ENCODE measurements at places on chromosomes 13 and 19. TPM values are rescaled to one million over a fixed set of nuclear protein-coding genes. Genes with fewer than 3 reads are reported as not detected.

DNA sequence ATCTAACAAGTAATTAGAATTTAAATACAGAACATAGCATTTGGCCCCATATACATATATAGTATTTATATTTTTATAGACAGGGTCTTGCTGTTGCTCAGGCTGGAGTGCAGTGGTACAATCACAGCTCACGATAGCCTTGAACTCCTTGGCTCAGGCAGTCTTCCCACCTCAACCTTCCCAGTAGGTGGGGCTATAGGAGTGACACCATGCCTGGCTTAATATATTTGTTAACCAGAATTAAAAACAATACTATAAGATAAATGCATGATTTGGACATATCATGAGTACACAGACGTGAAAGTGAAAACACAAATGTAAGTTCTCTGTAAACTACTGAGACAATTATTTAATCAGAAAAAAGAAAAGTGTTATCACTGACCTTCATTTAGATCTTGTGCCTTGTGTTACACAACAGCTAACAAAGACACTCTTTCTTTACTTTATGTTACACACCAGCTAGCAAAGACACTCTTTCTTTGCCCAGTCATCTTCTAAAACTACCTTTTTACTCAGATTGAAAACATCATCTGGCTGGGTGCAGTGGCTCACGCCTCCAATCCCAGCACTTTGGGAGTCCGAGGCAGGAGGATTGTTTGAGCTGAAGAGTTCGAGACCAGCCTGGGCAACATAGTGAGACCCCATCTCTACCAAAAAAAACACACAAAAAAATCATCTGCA lies 22.6 kb downstream of the CARS2 start:
- DNase-seq: no peak

The MEIS3 gene
- 21.2 TPM for polyA plus RNA-seq

DNA sequence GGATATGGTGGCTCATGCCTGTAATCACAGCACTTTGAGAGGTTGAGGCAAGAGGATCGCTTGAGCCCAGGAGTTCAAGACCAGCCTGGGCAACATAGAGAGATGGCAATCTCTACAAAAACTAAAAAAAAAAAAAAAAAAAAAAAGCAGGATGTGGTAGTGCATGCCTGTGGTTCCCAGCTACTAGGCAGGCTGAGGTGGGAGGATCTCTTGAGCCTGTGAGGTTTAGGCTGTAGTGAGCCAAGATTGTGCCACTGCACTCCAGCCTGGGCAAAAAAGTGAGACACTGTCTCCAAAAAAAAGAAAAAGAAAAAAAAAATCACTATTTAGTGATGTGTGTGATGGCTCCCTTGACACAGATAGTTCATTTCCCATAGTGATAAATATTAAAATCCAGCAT lies 365.0 kb upstream of the NBEA start:
- DNase-seq: no peak

The ZNF780A gene
- 20.6 TPM for polyA plus RNA-seq

The ZNF415 gene
- 27.3 TPM for polyA plus RNA-seq

The DACT3 gene
- 24.5 TPM for polyA plus RNA-seq

DNA sequence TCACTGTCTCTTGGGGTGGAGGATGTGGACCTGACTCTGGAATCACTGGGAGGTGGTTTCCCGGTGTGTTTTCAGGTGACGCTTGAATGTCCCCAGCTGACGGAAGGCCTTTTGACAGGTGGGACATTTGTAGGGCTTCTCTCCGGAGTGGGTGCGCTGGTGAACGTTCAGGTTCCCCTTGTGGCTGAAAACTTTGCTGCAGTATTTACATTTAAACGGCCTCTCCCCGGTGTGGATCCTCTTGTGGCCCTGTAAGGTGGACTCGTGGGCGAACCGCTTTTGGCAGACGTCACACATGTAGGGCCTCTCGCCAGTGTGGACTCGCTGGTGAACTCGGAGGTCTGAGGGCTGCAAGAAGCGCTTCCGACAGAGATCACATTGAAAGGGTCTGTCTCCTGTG lies 7.8 kb downstream of the ZSCAN5B start:
- no peak for DNase-seq

GRCh38 chr19:7830272-7830771 lies 304 bp downstream of the EVI5L start:
- no peak for DNase-seq

The ZNF724 gene
- polyA plus RNA-seq: 8.4 TPM

DNA sequence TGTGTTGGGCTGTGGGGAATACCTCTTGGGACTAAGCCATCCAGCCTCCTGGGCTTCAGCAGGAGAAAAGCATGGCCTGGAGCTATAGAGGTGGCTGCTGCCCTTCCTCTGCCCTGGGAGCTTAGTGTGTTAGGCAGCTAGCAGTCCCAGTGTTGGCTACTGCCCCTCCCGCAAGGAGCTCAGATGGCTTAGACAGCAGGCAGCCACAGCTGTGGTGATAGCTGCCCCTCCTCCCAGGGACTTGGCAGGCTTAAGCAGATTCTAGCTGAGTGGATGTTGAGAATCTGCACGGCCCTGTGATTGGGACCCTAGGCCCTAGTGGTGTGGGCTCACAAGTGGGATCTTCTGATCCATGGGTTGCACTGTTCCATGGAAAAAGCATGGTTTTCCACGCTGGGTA lies 264.5 kb downstream of the TDRD3 start:
- no peak for DNase-seq

GRCh38 chr13:107252428-107252827 lies 684.5 kb upstream of the ARGLU1 start:
- no peak for DNase-seq

The ZNF66 gene
- polyA plus RNA-seq: 10.5 TPM

The URAD gene
- not detected for polyA plus RNA-seq

DNA sequence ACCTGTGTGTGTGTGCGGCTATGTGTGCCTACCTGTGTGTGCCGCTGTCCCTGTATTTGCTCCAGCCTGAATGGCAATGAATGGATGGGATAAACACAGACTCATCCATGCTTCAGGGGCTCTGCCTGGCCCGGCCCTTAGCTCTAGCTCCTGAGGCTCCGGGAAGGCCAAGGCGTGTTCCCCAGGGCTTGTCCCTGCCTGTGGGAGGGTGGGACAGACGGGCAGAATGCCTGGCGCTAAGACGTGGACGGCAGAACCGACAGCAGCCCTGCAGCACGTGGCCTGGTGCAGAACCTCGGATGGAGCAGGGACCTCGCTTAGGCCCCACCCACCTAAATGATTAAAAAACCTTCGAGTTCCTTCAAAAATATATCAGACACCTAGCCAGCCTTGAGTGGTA lies 57.8 kb upstream of the C13orf46 start:
- no peak for DNase-seq

The EDDM13 gene
- polyA plus RNA-seq: 5.0 TPM

GRCh38 chr13:97298816-97299215 lies 76.7 kb downstream of the MBNL2 start:
- no peak for DNase-seq

The C1QTNF9B gene
- polyA plus RNA-seq: 1.4 TPM

DNA sequence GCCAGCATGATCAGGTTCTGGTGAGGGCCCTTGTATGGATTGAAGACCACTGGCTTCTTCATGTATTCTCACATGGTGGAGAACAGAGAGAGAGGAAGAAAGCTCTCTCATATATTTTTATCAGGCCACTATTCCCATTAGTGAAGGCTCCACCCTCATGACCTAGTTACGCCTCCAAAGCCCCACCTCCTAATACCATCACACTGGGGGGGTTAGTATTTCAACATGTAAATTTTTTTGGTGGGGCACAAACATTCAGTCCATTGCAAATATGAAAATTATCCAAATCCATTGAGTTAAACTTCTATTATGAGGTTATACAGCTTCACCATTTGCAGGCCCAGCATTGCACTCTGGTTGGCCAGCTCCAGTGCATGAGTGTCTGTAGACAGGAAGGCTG lies 33.2 kb upstream of the RBM26 start:
- no peak for DNase-seq

DNA sequence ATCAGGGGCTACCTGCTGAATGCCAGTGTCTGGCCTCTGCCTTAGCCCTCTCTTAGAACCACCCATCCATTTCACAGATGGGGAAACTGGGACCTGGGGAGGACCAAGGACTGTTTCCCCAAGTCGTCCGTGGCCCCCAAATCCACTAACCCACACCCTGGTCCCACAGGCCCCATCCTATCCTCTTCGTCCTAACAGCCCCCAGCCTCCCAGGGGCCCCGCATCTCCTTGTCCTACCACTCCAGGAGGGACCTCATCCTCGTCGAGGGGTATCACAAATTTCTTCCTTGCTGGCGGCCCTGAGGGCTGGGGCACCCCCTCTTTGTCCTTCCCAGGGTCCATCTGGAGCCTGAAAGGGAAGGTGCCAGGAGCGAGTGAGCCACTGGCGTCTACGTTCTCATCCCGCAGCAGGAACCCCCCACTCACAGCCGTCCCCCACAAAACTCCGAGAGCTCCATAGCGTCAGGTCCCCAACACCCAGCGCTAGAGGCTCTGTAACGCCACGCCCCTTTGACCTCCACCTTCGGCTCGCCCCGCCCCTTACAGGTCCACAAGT lies 606 bp downstream of the ERCC1 start:
- DNase-seq: no peak

The GGACT gene
- 4.6 TPM for polyA plus RNA-seq

DNA sequence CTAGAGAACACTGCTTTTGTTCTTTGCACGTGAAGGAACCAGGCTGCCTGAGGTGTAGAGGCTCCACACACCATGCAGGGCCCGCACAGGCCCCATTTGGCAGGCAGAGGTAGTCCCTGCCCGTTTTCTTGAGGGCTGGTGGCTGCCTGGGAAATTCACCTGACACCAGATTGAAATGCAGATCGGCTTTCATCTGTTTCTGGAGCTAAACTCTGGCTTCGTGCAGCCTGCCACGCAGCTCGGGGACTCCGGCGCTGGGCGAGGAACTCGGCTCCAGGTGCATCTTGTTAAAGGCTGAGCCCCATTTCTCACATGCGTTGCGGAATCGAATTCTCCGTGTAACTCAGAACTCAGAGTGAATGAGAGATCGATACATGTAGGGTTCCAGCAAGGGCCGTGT lies 37.7 kb downstream of the ATP11A start:
- no peak for DNase-seq

- peak; percentile 82 for DNase-seq
Observed at GRCh38 chr13:50801087-50801931, 42.2 kb downstream of the DLEU7 start.

The CCDC70 gene
- not detected for polyA plus RNA-seq

DNA sequence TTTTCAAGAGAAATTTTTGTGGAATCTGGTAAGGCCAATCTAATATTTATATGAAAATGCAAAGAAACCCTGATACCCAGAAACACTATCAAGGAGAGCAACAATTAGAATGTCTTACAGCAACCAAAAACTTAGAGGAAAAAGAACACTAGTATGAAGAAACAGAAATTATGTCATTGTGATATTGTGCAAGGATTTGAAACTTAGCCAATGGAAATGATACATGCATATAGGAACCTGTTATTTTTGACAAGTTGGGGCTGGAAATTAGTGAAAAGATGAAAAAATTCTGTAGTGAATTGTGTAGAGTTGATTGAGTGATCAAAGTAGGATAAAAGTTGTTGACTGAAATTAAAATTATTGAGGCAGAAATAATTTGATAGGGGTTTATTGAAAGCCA lies 792.6 kb upstream of the SLITRK6 start:
- DNase-seq: no peak

The SIAH3 gene
- polyA plus RNA-seq: 1.2 TPM

The WIZ gene
- 25.7 TPM for polyA plus RNA-seq

GRCh38 chr19:34432797-34433196 lies 4.6 kb downstream of the UBA2 start:
- DNase-seq: no peak

The DCT gene
- 0.25 TPM for polyA plus RNA-seq

GRCh38 chr13:91426913-91427312 lies 28.5 kb downstream of the GPC5 start:
- no peak for DNase-seq

- DNase-seq: no peak
Observed at GRCh38 chr13:33904431-33904830, 86.5 kb downstream of the RFC3 start.

GRCh38 chr13:41502673-41503072 lies 45.3 kb downstream of the RGCC start:
- no peak for DNase-seq

The MBD3L1 gene
- not detected for polyA plus RNA-seq

The ZNF470 gene
- 12.7 TPM for polyA plus RNA-seq

DNA sequence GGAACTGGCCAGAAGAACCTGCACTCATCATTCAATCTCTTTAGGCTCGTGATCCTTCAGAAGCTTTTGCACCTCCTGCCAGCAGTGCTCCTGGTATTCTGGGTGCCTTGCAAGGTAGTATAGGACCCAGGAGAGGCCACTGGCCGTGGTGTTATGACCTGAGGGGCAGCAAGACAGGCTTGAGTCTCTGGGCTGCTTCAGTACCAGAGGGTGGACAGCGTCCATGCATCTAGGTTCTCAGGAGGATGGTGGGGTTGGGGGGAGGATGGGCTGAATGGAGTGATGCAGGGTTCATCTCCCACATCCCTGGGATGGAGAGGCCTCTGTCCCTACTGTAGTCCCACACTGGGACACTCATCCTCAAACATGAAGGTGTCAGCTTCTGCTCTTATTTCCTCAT lies 41.1 kb downstream of the OR10H4 start:
- no peak for DNase-seq

The KRTDAP gene
- 0.52 TPM for polyA plus RNA-seq

- DNase-seq: no peak
Observed at GRCh38 chr19:49599378-49600295, 8.7 kb downstream of the PRR12 start.

The SUGP2 gene
- 129 TPM for polyA plus RNA-seq

DNA sequence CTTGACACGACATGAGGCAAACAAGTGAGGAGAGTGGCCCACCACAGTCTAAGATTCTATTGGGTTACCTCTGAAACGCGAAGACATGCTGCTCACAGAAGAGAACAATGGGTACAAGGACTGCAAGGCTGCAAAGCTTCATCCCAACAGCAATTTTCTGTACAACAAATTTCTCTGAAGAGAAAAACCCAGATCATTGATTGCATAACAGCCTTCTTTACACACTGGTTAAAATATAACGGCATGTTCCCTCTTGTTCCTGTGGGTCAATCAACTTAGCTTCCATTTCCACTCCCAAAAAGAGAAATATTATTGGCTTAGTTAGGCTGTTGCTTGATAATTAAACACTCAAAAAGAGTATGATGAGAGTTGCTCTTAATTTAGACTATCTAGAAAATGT lies at the start of gene CPB2:
Gene CPB2, minus strand, starts transcription at position 166 of the 400 bp plus-strand sequence. Its CDS starts 24 bp downstream, at position 142.
- no peak for DNase-seq

DNA sequence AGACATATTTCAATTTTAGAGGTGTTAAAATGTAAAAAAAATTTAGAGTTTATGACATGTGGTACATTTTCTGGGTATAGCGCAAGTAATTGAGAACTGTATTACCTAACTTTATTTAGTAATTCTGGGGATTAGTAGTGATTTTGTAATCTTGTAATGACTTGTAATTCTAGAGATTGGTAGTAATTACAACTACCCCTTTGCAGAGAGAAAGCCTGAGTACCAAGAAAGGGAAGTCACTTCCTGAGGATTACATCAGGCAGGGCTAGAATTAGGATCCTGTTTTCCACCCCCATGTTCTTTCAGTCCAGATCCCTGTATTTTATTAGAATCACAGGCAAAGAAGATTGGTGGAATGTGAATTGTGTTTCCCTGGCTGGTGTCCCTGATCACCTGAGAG lies 274.9 kb downstream of the KCNRG start:
- DNase-seq: no peak

GRCh38 chr19:36258028-36258875 lies 43.3 kb downstream of the ZNF146 start:
- no peak for DNase-seq

The SIX5 gene
- 12.2 TPM for polyA plus RNA-seq

GRCh38 chr13:38415233-38415632 lies 65.6 kb downstream of the UFM1 start:
- DNase-seq: no peak

Measured in left kidney (tissue), 8 donors.